ENCODE measurements at places on chromosomes 7 and 10.
A peak's percentile ranks its signal among the peaks of the same experiment; 100 is the strongest.

- DNase-seq, result no peak
These were observed 284.3 kb downstream of the SORCS3 start for GRCh38 chr10:104925232-104925851.

- DNase-seq, result no peak
These were observed 72.1 kb downstream of the ARMC3 start for GRCh38 chr10:22999942-23000341.

DNA sequence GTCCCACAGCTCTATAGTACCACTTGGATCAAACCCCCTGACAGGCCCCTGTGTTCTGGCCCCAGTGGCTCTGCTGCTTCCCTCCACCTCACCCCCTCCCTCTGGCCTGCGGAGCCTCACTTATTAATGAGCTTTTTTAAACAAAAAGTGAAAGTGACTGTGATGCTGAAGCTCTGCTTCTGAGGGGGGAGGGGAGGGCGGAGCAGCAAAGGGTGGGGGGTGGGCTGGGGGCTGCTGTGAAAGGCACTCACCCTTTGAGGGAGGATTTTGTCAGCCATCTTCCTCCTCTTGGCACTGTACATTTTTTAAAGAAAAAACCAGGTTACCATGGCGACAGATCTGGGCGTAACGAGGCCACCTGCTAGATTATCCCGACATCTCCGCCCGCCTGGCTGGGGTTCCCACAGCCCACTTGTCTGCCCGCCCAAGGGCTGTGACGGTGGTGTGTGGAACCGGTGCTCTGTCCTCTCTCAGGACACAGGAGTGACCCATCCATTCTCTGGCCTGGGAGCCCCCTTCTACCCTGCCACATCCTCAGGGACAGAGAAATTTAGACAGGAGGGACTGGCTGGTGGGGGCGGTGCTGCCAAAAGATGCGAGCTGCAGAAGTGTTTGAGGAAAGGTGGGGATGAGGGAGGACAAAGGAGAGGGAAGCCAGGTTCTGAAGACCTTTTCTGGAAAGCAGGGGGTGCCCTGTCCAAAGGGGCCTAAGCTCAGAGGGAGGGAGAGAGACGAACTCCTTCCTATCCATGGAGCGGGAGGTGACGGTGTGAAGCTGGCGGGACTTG lies 4.9 kb downstream of the SMARCD3 start:
- DNase-seq, result no peak

DNA sequence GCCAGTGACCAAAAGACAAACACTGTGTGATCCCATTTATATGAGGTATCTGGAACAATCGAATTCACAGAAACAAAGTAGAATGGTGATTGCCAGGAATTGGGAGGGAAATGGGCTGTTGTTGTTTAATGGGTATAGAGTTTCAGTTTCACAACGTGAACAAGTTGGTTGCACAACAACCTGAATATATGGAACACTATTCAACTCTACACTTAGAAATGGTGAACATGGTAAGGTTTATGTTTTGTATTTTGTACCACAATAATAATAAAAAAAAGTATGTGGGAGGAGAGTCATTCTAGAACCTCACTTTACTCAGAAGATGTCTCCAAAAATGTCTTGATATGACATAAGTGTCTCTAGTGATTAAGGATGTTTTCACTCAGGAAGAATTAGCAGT lies 85.2 kb upstream of the SGCE start:
- DNase-seq, result no peak

- DNase-seq, result no peak
These were observed 213.0 kb downstream of the JAZF1 start for GRCh38 chr7:27967639-27968038.

DNA sequence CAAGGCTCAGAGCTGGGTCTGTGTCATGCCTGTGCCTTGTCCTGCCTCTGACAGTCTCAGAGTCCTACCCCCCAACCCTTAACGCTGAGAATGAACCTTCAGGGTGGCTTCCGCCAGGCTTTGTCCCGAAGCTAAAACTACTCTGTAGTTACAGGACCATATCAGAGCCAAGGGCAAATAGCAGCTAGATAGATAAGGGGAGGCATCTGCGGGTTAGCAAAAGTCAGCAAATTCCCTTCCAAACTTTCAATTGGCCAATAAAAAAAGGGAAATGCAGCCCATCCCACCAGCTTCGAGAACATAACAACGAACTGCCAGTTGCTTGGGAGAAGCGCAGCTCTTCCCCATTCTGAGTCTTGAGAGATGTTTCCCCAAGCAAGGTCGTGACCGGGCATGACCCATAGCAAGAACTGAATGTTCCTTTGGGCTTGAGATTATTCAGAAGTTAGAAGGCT lies 17.7 kb downstream of the CCL24 start:
- no peak for DNase-seq

DNA sequence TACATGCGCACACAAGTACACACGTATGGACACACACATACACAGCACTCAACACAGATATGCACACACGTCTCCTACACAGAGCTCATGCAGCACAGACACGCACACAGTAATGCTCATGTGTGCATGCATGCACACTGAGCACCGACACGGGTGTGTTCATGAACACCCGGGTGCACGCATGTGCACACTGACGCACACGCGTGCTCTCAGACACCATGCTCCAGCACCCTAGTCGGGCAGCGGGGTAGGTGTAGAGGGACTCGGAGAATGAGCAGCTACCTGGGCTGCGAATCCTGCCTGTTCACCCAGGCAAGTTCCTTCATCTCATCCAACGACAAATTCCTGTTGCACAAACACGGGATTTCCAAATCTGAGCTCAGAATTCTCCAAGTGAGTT lies 184.7 kb downstream of the MAD1L1 start:
- DNase-seq, result no peak

GRCh38 chr10:110279407-110279986 lies 25.2 kb downstream of the SMNDC1 start:
- peak; percentile 42 for DNase-seq

DNA sequence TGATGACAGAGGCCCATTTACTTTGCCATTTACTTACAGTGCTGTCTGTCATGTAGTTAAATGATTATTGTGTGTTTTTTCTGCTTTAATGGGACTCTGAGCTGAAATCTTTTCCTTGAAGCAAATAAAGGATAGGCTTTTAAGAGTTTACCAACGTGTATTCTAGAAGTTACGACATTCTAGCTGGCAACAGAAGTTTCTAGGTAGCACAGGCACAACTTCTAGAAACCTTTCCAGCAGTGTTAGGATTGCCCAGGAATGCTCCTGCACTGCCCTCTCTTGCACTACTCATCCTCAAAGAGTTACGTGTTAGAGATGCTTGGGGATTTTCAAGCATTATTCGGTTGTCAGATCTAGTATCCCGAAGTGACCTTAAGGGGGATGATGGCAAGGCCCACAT lies 42.5 kb upstream of the TMEM236 start:
- DNase-seq, result no peak

DNA sequence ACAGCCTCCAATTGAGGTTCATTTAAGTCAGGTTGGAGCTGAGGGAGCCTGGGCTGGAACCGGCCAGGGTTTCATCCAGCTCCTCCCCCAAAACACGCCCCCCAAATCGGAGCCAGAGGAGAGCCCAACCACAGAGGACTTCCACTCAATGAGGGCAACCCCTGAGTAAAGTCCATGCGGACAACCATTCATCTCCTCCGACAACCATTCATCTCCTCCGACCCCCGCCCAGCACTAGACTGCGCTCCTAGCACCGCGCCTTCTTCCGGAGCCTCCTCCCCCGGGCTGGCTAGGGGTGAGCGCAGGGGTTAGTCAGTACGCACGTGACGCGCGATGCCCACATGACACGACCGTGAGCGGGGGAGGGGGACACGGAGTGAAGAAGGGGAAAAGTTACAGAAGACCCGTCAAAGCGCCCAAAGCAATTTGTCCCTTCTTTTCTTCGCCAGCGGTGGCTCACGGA lies 1.4 kb downstream of the MAGI2 start:
- peak; percentile 65 for DNase-seq

DNA sequence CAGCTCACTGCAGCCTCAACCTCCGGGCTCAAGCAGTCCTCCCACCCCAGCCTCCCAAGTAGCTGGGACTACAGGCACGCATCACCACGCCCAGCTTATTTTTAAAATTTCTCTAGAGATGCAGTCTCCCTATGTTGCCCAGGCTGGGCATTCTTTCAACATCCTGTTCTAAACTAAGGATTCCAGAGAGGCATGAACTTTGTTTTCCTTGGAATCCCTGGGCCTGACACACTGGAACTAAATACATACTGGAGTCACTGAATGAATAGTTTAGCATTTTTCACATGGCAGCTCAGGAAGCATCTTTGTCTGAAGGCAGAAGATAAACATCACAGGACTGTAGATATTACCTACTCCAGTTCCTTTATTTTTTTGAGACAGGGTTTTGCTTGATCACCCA lies 108.7 kb downstream of the ITIH5 start:
- DNase-seq, result no peak

DNA sequence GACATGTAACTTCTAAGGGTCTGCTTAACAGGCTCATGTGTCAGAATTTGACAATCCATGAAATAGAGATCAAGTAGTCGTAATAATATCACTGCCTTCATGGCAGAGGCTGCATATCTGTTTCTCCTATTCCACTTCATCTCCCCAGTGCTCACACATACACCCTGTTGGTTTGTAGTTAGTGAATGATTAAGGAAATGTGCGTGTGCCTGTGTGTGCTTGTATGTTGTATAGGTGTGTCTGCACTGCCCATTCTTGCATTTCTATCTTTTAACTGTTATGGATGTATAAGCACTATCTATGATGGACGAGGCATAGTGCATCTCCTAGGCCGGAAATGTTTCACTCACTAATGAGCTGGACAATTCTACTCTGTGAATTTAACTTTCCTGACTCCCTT lies 985.2 kb downstream of the LRMDA start:
- DNase-seq, result no peak

GRCh38 chr7:28083998-28084985 lies 96.3 kb downstream of the JAZF1 start:
- DNase-seq, result no peak

GRCh38 chr10:110285501-110285900 lies 19.2 kb downstream of the SMNDC1 start:
- no peak for DNase-seq

GRCh38 chr10:19815731-19816410 lies 361 bp upstream of the PLXDC2 start:
- peak; percentile 69 for DNase-seq

DNA sequence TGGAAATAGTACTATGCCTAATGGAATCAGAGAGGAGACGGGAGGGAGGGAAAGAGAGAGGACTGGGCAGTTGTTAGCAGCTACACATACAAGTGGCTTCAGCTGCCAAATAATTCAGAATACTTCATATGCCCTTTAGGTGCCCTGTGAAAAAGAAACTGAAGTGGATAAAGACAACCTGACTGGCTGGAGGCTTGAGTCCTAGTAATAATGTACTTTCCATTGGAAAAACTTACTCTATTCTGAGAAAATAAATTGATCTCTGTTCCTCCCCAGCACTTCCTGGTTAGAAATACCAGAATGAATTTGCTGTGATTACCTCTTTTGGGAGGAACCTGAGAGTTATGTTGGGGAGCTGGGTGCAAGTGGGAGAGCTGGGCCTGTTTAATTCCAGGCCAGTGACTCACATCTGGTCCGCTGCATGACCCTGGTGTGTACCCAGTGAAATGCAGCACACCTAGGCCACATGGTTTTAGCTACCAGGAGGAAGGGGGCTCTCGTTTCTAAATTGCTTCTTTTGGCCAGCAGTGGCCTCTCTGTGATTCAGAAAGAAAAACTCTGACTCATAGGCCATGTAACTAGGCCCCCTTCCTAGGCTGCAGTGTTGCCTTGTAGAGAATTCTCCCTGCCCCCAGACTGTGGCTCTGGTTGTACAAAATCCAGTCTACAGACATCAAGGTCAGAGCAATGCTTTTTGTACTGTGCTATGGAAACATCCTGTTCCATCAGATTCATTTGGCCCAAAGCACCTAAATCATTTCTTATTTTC lies 6.5 kb downstream of the AGFG2 start:
- no peak for DNase-seq

DNA sequence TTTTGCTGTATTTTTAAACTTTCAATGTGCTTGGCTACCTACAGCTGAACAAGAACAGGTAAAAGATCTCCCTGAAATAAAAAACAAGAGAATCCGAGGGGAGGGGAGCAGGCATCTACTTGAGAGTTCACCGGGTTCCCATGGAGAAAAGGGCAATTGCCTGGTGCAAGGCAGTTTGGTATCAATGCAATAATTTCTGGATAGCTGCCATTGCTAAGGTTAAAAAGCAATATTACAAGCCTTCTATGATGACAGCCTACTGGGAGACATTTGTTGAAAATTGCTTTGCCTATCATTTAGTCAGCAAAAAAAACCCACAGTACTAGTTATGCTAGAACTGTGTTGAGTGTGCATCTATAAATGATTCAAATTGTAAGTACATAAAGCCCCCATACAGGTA lies 82.1 kb downstream of the GFRA1 start:
- DNase-seq, result no peak

All from right renal cortex interstitium (tissue), 3 donors.